ENCODE measurements at places on chromosomes 5 and 9.

GRCh38 chr5:159819591-159820411, 96.5 kb upstream of the ADRA1B start:
- DNase-seq = peak; percentile 86

DNA sequence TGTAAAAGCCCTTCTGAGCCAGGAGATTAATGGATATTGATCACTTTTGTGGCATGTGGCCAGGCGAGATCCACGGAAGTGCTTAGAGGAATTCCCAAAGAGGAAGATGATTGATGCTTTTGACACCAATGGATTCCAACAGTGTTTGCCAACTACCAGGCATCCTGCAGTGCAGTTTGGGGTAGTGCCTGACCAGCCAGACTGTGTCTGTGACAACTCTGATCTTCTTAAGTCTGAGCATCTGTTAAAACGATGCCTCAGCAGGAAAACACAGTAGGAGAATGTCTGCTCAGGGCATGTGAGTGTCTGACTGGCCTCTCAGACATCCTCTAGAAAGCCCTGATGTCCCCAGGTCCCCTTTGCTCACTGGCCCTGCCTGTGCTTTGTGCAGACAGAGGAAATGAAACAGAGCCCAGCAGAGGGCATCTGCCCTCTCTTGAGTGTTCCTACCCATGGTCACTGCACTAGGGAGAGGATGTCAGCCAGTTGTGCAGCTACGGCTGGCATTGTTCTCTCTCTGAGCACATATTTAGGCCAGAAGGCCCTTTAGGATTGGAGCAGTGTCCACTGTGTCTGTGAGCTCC, 57.0 kb downstream of the TRPC7 start:
- DNase-seq = no peak

- no peak for DNase-seq
Observed at GRCh38 chr5:132259069-132259851, 1.8 kb downstream of the PDLIM4 start.

DNA sequence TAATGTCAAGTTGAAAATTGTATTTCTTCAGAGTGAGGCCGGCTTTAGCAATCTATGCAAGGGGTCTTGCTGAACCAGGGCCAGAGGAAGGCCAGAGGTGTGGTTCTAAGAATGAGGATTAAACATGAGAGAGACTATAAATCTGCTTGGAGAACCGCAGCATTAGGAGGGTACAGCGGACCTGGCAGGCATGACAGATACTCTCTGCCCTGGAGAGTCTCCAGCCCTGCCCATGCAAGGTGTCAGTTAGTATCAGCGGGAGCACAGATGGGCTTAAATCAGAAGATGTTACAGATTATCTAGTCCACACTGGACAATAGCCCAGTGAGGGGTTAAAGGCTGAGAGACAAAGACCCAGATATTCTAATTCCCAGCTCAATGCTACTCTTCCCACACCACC, 11.5 kb upstream of the GPX3 start:
- DNase-seq = no peak

GRCh38 chr5:102857076-102857818, 102.1 kb downstream of the PAM start:
- DNase-seq = no peak

- no peak for DNase-seq
Observed at GRCh38 chr5:61362796-61363368, 30.8 kb downstream of the ZSWIM6 start.

DNA sequence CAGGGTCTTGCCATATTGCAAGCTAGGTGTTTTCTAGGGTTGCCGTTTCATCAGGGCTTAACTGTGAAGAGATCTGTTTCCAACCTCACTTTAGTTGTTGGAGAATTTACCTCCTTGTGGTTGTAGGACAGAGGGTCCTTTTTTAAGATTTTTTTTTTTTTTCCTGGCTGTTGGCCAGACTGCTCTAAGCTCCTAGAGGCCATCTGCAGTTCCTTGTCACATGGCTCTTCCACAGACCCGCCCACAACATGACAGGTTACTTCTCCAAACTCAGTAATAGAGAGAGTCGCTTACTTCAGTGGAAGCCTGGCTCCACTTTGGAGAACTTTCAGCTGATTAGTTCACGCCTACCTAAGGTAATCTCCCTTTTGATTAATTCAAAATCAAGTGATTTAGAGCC, 543.7 kb downstream of the DMRTA1 start:
- DNase-seq = no peak

DNA sequence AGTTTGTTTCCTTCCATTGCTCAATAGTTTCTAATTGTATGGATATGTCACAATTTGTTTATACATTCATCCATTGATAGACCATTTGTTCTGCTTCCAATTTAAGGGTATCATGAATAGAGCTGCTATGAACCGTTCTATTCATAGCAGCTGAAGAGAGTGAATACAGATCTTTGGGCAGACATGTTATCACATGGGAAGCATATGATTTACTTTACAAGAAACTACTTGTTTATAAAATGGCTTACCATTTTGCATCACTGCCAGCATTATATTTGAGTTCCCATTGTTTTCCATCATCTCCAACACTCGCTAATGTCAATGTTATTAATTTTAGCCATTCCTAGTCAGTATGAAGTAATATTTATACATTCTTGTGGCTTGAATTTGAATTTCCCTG, 549.0 kb downstream of the MAT2B start:
- no peak for DNase-seq

DNA sequence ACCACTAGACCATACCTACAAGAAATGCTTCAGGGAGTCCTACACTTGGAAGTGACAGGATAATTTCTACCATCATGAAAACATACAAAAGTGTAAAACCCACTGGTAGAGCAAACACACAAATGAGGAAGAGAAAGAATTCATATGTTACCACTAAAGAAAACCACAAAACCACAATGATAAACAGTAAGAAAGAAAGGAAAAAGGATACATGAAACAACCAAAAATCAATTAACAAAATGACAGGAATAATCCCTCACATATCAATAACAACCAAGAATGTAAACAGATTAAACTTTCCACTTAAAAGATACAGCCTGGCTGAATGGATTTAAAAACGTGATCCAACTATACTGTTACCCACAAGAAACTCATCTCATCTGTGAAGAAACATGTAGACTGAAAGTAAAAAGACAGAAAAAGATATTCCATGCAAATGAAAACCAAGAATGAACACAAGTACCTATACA, 83.4 kb downstream of the LPAR1 start:
- no peak for DNase-seq

DNA sequence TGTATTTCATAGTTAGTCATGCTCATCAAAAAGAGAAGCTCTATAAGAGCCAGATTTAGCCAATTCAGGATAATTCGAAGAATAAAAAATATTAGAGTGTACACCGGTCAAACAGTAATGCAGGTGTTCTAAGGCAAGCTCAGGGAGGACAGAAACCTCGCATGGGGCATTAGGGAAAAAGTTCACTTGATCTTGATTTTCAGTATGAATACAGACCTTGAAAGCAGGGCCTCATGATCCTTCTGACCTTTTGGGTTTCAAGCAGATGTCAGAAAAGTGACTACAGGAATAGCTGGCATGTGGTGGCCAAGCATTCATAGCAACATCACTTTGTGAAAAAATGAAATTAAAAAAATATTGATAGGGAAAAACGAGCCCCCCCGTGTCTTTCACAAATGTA, 394.9 kb downstream of the KIF4B start:
- DNase-seq = no peak

- no peak for DNase-seq
Observed at GRCh38 chr9:98766586-98766985, 29.8 kb downstream of the ANKS6 start.

- no peak for DNase-seq
Observed at GRCh38 chr9:14066831-14067230, 247.1 kb downstream of the NFIB start.

GRCh38 chr5:6936031-6936430, 222.8 kb downstream of the TENT4A start:
- no peak for DNase-seq

GRCh38 chr9:89743216-89743572, 138.4 kb downstream of the GADD45G start:
- DNase-seq = no peak

- DNase-seq = no peak
Observed at GRCh38 chr9:16727452-16728136, 142.9 kb downstream of the BNC2 start.

DNA sequence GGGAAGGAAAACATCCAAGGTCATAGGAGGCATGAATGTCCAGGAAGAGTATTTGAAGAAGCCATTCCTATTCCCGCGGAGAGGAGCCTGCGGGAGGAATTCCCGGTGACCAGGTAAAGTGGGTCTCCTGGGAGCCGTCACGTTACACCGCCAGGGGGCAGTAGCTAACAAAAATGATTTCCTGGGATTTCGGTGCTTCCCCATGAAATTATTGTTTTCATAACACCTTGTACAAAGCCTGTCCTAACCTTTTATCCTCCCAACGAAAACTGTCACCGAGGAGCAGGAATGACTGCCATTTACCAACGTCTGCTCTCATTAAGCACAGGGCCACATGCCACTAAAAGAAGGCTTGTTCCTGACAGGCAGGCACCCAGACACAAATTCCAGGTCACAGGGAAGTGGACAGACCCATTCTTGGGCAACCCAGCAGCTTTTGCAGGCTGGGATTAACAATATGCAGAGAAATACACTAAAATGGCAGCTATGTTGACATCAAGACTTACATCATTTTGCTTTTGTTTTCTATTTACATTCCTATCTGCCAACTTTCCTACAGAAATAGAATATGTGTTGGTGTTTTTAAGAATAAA, 41.2 kb upstream of the CTSL start:
- DNase-seq = no peak

DNA sequence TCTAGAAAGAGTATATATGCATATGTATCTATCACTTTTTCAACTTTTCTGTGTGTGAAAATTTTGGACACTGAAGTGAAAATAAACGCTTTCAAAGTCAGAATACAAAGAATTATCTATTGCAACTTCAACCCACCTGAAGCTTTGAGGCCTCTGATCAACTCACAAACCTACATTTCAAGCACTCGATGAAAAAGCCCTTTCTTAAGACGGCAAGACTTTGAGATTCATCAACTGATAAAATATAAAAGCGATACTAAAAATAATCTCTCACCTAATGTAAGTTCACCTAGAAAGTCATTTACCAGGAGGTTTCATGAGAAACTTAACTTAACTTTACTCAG, 1.2 kb downstream of the GOLPH3 start:
- DNase-seq = no peak

DNA sequence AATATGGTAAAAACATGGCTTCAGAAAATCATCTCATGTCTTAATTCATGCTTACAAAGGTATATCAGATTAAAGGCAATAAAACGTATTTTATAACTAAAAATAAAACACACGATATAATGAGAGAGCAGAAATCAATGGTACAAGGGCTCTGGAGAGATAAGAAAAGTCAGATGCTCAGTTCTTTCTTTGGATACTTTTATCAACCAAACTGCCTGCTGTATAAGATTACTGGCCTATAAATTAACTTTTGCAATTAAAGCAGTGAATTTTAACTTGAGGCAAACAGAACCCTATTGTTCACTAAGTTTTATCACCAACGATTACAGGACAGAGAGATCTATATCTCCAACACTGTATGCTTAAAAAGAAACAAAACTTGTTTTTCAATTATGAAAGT, 42.1 kb upstream of the HNRNPA0 start:
- no peak for DNase-seq

- DNase-seq = no peak
Observed at GRCh38 chr5:152811988-152812387, 406.9 kb upstream of the NMUR2 start.

DNA sequence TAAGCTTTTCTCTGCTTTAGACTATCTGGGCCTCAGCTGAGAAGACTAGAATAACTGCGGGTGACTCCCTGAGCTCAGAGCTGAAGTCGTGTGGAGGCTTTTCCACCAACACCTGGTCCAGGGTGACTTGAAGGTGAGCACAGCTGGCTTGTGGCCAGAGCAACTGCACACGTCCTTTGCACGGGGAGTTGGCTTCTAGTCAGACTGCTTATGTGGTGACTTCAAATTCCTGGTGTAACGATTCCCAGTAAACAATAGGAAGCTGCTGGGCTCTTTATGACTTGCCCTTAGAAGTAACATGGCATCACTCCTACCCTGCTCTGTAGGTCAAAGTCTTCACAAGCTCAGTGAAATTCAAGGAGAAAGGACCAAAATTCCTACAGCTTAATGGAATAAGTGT, 800.6 kb upstream of the CDH6 start:
- DNase-seq = no peak

Data from Panc1 (cell line).